ENCODE measurements at places on chromosomes 13 and 19.

- no peak for DNase-seq
Measured at GRCh38 chr19:11574689-11575088, 2.8 kb downstream of the ACP5 start.

GRCh38 chr19:55642153-55643002, 1.1 kb upstream of the ZNF581 start:
- DNase-seq: peak; percentile 47

- DNase-seq: no peak
Measured at GRCh38 chr19:2611483-2612464, 90.7 kb downstream of the GNG7 start.

- no peak for DNase-seq
Measured at GRCh38 chr19:37564624-37565369, 29.8 kb downstream of the ZNF571 start.

- DNase-seq: no peak
Measured at GRCh38 chr19:1373534-1374249, 10.0 kb upstream of the NDUFS7 start.

DNA sequence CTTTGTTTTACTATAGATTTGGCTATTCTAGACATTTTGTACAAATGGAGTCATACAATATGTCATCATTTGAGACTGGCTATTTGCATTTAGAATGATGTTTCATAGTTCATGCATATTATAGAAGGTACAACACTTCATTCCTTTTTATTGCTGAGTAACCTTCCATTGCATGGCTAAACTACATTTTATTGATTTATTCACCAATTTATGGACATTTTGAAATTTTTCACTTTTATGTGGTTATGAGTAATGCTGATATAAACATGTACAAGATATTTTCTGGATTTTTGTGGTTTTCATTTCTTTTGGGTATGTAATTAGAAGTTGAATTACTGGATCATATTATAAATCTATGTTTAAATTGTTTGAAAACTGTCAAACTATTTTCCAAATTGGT, 710.3 kb upstream of the SLITRK5 start:
- no peak for DNase-seq

DNA sequence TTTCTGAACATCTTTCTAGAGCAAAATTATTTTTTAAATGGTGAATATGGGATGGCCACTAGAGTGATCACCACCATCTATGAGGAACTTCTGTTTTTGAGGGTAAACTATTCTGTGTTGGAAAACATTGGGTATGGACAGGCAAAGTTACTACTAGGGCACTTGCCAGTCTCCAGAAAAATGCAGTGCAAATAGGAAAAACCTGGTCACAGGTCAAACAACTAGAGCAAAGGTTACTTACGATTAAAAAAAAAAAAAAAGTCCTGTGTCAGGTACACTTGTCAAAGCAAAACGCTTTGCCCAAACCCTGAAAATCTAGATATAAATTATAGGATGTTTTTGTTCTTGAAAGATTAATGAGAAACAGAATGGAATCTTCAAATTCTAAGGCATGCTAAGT, 66.2 kb downstream of the SLITRK1 start:
- no peak for DNase-seq

- no peak for DNase-seq
Measured at GRCh38 chr13:75452564-75452963, 29.4 kb downstream of the TBC1D4 start.

DNA sequence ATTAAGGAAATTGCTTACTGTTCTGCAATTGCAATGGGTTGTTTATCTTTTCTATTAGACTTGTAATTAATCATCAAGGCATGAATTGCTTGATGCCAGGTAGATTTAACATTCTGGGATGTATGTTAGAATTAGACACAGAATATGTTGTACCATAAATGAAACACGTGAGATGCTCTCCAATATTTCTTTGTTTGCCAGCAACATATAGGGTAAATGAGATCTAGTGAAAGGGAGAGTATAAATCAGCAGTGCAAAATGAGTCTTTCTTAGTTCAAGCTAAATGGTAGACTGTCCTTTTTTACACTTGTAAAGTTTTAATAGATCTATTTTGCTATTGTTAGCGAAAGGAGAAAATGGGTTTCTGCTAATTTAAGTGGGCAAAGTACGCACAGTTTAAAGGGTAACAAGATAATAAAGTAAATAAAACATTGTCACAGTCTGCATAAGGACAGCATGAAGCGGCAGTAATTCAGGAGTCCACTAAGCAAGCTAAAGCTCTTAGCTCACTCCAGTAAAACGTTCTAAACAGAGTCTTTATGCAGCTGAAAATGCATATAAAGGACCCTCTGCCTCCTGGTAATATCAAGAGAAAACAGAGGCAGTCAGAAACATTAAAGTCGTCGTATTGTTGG, 1137.1 kb downstream of the OLFM4 start:
- DNase-seq: no peak

- DNase-seq: no peak
Measured at GRCh38 chr19:11345122-11345803, 805 bp downstream of the TMEM205 start.

DNA sequence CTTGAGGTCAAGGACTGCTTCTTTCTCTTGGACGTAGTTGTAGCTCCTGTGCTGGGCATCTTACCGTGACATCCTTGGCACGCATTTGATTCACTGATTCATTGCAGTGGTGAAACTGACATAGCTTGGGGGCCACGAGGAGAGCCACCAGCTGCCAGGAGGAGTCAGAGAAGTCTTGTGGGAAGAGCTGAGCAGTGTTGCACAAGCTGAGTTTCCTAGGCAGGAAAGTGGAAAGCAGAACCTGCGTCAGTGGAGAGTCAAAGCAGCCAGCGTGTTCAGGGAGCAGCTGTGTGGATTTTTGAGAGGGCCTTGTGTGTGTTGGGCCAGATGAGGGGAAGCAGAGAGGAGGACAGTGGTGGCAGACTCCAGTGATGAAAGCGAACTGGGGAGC, 5.3 kb upstream of the GPR183 start:
- no peak for DNase-seq

GRCh38 chr13:58579468-58579867, 947.9 kb downstream of the PCDH17 start:
- no peak for DNase-seq

DNA sequence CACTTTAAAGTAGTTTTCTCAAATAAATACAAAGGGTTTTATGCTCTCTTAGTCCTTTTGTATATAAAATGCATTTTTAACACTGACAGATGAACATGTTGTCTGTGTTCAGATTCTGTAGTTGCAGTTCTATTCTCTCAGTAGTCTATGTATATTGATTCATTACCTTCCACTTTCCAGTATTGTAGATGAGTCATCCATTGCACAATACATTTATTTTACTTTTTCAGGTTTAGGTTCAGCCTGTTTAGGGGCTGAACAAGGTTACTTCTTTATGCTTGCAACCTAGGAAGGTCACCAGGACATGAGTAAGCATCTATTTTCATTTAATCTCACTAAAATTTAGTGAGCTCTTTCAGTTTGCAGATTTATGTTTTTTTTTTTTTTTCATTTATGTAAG, 173.6 kb downstream of the NALCN start:
- DNase-seq: no peak

DNA sequence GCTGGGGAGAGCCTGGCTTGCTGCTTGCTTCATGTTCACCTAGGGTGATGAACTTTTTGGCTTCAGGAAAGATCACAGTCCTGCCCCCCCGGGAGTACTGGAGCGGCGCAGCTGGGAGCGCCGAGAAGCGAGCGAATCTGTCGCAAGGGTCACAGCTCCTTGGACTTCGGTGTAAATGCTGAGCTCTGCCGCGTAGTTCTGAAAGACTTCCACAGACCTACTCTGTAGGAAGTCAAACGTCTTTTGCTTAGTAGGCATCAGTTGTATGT, 2.7 kb downstream of the ING1 start:
- no peak for DNase-seq

GRCh38 chr19:17415121-17415520, 4.7 kb upstream of the MVB12A start:
- no peak for DNase-seq

DNA sequence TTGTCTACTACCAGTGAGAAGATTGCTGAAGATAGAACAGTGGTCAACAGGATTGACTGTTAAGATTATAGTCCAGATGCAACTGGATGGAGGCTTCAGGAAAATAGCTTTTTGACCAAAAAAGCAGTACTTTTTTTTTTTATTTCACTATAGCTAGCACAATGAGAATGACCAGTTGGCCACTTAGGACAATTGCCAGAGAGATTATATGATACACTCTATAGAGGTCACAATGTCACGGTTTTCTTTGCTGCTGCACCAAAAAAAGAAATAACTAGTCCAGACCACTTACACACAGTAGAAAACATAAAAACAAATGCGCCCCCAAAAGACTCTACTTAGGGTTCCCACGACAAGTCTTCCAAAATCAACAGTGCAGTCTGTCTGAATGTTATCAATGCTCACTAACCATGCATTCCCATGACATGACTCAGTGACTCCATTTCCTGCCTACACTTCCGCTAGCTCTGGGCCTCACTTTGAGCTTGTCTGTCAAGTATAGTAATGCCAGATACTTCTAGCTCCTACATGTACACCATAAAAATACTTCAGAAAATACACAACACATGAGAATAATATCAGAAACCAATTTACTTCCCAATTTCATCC, 209.1 kb upstream of the STARD13 start:
- DNase-seq: no peak

- no peak for DNase-seq
Measured at GRCh38 chr13:48819899-48820298, 155.8 kb upstream of the FNDC3A start.

DNA sequence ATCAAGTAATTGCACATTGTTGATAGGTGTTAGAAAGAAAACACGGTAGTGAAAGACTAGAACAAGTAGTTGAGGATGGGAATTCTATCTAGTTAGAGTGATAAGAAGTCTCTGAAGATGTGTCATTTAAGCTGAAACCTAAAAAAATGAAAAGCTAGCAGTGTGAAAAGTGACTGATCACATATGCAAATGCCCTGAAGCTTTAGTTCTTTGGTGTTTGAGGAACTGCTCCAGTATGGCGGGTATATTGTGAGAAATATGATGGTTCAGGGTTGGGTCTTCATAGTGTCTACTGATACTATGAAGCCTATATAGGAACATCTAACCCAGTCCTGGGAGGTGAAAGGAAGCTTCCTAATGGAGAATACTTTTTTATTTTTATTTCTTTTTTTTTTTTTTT, 45.0 kb downstream of the GPALPP1 start:
- no peak for DNase-seq

DNA sequence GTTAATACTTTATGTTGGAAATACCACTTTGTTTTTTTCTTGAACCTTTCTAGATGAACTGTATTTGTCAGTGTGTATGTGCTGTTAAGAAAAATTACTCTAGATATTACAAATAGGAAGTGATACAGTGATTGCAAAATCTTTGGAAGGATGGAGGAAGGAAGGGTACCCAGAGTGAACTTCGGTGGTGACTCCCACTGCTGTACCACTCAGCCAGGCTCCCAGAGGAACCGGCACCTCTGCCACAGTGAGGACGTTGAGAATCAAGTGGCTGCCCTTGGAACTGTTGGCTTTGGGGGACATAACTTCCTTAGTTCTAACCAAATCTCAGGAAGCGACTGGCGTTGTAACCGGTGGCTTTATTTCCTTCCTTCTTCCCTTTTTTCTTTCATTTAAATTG, 184.7 kb downstream of the PCCA start:
- no peak for DNase-seq

- DNase-seq: no peak
Measured at GRCh38 chr13:67943116-67943515, 713.0 kb upstream of the PCDH9 start.

GRCh38 chr13:27826379-27827353, 34.4 kb downstream of the GSX1 start:
- DNase-seq: peak; percentile 93

DNA sequence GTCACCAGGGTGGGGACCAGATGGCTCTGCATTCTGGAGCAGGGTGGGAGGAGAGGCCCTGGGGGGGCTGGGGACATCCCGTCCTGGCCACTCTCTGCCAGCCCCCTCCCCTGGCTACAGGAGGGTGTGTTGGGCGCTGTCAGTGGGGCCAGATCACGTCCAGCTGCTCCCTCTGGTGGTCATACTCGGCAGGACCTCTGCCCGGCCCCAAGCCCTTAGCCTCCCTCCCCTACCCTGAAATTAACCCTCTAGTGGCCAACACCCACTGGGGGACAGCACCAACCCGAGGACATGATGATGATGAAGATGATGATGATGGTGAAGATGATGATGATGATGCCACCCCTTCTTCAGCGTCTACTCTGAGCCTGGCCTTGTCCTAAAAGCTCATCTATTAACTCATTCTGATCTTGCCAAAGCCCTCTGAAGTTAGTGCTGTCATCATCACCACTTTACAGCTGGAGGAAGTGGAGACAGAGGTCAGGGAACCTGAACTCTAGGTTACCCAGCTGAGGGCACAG, 590 bp upstream of the LGI4 start:
- DNase-seq: peak; percentile 93

DNA sequence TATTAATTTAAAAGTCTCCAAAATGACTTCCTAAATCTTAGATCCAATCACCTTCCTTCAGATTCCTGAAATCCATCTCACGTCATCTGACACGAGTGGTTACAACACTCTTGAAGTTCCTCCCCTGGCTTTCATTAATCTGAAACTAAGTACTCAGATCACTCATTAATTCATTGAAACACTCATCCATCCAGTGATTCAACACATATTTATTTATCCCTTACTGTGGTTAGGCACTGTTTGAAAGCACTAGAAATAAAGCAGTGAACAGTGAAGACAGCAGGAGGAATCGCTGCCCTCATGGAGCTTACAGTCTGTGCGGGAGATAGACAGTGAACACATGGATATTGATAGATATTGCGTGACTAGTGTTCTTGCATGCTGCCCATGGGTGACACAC, 472.4 kb downstream of the DCT start:
- no peak for DNase-seq

DNA sequence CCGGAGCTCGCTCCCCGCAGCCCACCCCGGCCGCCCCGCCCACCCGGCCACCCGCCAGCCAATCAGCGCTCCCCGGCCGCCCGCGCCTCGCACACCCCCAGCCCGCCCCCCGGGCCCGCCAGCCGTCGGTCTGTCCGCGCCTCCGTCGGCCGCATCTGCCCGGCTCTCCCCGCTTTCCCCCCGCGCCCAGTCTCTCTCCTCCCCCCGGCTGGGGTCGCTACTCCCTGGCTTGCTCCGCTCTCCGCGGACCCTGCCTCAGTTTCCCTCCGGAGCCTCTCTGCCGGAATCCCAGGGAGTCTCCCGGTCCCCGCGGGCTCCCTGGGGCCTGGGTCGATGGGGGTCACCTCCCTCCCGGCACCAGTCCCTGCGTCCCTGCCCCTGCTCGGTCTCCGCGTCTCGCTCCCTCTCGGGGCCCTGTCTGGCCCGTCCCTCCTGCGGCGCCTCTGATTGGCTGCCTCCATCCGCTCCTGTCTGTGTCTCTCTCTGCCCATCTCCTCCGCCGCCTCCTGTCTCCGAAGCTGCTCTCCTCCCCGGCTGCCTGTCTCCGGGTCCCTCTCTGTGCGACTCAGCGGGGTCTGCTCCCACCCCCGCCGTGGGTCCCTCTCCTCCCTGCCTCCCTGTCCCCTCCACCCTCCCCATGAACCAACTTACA, 484 bp downstream of the IL11 start:
- peak; percentile 74 for DNase-seq

DNA sequence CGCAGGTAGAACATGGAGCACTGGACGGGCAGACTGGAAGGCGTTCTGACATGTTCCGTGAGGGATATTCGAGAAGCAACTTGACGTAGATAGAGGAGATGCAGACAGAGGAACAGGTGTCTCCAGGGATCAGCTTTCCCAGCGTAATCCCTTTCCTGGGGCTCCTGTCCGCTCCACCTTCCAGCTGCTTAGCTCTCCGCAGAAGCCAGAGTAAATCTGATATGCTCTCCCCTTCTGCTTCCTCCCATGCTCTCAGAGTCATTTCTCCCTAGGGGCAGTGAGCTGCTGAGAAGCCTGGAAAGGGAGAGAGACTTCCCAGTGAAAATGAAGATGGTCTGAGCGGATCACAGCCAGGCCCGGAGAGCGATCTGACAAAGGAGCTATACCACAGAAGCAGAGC, 23.0 kb upstream of the OLFM4 start:
- DNase-seq: peak; percentile 10

Measured in nephron progenitor cell (in vitro differentiated cells).